CD4-positive, alpha-beta T cell treated with Interleukin-2 at 100 ng/mL for 4 hours (primary cell): ENCODE measurements at places on chromosomes 6 and 20.

GRCh38 chr20:46642265-46642968 lies 8.8 kb downstream of the SLC13A3 start:
- no peak for DNase-seq

DNA sequence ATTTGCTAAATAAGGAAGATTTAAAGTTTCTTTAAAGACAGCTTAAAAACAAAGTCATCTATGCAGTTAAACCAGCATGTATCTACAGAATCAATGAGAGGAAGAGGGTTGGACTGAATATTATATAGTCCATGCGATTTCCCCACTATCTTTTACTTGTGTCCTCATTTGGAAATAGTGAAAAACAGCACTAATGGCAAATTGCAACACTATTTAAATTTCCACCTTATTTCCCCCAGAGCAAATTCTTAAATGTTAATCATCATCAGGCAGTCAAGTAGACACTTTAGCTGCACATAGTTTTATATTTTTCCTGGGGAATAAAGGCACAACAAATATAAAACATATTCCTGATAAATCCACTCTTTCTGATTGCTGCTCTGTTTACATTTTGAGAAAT lies 114.6 kb downstream of the LCA5 start:
- no peak for DNase-seq

DNA sequence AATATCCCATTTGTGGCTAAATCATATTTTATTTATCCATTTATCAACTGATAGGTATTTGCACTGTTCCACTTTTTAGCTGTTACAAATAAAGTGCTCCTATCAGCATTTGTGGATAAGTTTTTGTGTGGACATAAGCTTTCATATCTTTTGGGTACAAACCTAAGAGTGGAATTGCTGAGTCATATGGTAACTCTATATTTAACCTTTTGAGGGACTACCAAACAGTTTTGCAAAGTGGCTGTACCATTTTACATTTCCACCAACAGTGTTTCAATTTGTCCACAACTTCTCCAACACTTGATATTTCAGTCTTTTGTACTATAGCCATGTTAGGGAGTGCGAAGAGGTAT lies 23.6 kb upstream of the ECHDC1 start:
- no peak for DNase-seq

GRCh38 chr6:21115111-21115510 lies 478.4 kb upstream of the SOX4 start:
- DNase-seq = no peak

- DNase-seq = no peak
Observed at GRCh38 chr6:122109075-122109474, 290.4 kb upstream of the HSF2 start.

DNA sequence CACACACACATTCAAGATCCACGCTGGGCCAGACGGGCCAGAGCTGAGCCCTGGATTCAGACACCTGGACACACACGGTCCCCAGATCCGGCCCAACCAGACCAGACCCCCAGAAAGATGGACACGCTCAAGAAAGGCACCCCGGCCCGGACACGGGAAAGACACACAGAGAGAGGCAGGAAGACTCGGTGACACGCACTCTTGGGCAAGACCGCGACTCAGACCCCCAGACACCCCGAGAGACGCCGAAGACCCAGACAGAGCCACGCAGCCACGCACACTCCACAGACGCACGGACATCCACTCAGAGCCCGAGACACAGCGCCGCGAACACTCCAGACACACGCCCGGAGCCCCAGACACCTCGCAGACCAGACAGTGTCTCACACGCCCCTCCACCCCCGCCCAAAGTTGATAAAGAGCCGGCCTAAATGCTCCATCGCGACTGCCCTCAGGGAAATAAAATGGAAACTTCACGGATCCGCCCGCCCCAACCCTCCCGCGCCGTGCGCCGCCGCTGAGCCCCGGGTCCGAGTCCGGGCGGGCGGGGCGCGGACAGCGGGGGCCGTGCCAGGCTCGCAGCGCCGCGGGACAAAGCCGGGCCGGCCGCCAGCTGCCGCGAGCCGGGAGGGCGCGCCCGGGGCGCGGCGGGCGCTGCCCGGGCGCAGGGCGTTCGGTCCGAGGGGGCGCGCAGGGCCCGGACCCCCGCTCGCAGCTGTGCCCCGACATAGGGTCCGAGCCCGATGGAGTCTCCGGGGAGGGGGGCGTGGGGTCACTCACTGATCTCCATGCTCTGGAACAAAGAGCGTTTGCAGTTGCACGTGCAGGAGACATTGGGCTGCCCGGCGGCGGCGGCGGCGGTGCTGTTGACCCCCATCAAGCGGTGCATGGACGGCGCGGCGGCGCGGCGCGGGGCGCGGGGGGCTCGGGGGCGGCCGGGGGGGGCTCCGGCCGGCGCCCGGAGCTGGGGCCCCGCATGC lies 831 bp downstream of the PMEPA1 start:
- peak; percentile 37 for DNase-seq

GRCh38 chr6:110512991-110513390 lies 36.6 kb upstream of the SLC22A16 start:
- no peak for DNase-seq
